ENCODE measurements at places on chromosomes 7 and 10. TPM values are rescaled to one million over a fixed set of nuclear protein-coding genes. Genes with fewer than 3 reads are reported as not detected.

- DNase-seq, result no peak
Observed at GRCh38 chr7:6310271-6310993, 38.0 kb upstream of the CYTH3 start.

DNA sequence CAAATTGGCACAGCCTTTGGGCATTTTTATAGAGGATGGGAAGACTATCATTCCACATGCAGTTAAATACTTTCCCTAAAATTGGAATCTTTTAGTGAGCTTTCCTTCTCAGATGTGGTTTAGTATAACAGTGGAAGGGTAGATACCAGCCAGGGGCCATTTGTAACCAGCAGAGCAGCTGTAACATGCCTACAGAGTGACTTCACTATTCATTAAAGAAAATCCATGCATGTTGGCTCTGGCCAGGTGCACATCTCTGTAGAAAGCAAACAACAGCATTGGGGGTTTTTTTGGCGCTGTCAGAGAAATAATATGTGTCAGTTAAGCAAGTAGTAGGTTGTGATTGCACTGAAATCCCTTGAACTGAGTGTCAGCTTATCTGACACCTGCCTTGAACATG lies 115.6 kb downstream of the LHFPL3 start:
- DNase-seq, result no peak

DNA sequence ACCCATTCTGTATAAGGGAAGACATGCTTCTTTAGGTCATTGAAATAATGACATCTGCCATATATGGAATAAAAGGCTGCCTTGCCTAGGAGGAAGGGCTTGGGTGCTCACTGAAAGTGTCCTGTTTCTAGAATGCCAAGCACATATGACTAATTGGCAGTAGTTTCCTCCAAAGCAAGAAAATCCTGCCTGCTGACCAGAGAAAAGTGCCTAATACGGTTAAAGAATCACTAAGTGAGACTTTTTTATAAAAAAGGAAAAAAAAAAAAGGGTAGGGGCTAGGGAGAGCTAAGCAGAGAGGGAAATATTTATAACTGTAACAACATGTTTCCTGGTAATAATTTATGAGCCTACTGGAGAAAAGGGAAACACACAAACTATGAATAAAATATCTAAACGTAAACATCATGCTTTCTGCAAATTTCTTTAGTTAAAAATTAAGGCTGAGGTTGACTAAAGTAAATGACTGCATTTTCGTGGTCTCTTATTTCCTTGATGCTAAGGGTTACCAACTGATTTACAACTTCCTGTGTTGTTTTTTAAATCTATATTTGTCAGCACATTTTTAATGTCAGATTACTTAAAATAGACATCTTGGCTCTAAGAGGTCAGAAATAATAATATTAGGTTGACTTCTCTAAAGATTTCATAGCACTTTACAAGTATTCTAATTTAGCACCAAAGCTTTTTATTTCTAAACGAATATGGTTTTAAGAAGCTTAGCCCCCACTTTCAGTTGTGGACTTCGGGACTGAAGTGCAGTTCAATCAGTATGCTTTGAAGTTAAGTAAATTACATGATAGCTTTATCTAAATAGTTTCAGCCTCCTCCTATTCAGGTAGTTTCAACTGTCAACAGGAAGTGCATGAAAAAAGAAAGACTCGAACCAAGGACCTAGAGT lies 89.6 kb downstream of the CABCOCO1 start:
- no peak for DNase-seq

- no peak for DNase-seq
Observed at GRCh38 chr10:13767676-13768178, 181.0 kb downstream of the PRPF18 start.

- DNase-seq, result no peak
Observed at GRCh38 chr7:83486957-83487356, 162.0 kb downstream of the SEMA3E start.

GRCh38 chr10:68517188-68517587 lies 10.1 kb downstream of the SLC25A16 start:
- no peak for DNase-seq

GRCh38 chr7:3358991-3359390 lies 57.9 kb downstream of the SDK1 start:
- no peak for DNase-seq

DNA sequence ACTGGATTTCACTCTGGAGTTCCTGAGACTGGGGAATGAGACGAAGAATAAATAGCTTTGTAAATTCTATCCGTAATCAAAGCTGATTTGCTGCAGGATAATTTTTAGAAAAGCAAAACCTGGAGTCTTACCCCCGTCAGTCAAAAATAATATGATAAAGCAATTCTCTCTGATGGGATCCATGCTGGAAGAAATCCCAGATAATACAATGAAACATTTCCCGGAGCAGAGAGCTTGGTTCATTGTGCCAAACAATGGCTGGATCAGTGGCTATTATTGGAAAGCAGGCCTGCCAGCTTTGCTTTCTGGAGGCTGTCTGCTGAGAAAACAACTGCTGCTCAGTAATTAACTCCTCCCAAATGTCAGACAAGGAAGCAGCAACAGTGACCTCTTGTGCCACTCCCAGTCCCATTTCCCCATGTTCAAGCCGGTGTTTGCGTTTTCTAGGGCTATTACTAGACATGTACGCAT lies 609.4 kb upstream of the PCDH15 start:
- no peak for DNase-seq

DNA sequence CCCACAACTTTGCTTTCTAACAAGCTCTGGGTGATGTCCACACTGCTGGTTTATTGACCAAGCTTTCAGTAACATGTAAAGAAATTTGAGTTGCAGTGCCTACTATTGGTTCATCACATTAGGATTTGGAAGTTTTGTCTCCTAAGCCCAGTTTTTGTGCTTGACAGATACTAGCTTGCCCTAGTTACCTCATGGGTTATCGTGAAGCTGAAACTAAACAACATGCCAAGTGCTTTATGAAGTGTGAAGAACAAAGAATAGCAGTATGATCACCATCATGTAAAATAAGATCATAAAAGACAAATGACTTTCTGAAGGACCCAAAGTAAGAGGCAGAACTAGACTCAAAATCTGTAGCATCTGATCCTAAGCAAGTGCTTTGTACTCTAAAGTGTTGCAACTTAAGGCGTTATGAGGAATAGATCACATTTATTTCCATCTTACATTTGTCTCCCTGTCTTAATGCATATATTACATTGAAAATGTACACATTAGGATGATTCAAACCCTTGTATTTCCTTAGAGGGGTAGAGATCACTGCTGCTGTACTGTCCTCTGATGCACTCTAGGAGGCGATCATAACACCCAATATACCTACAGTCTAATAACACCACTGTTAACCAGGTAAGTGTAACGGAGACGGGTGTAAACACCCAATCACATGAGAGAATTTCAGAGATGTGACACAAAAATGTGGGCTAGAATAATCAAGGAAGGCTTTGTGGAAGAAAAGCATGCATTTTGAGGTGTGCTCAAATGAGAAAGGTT lies 71.3 kb downstream of the NRCAM start:
- DNase-seq, result no peak

DNA sequence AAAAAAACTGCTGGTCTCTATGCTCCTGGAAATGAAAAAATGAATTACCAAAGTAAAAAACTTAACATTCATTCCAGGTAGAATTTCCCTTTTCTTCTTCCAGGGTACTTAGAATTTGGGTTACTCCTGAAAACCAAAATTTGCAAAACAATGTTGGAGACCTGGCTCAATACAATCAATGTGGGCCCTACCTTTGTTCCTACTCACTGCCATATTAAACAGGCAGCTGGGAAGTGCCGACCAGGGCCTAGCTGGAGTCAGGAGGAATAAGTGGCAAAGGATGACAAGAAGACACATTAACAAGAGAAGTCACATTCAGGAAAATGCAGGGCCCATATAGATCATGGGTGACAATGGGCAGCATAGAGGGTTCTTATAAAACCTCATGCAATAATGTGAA lies 6.4 kb upstream of the AGK start:
- no peak for DNase-seq

DNA sequence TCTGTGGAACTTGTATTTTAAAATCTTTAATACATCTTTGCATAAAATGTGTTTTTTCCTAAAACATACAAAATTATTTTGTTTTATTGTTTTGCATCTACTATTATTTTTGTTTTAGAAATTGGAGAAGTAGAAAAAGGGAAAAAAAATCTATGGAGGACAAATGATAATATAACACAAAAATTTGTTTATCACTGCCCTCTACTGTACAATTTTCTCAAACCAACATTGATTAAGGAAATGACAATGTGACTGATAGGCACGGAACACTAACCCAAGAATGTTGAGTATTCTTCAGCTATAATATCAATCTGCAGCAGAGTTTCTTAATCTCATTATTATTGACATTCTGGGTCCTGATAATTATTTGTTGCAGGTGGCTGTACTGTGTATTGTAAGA lies 9.5 kb upstream of the ING3 start:
- no peak for DNase-seq

- no peak for DNase-seq
Observed at GRCh38 chr10:121609426-121610380, 11.5 kb upstream of the FGFR2 start.

- DNase-seq, result no peak
Observed at GRCh38 chr7:55132890-55133551, 114.2 kb downstream of the EGFR start.

DNA sequence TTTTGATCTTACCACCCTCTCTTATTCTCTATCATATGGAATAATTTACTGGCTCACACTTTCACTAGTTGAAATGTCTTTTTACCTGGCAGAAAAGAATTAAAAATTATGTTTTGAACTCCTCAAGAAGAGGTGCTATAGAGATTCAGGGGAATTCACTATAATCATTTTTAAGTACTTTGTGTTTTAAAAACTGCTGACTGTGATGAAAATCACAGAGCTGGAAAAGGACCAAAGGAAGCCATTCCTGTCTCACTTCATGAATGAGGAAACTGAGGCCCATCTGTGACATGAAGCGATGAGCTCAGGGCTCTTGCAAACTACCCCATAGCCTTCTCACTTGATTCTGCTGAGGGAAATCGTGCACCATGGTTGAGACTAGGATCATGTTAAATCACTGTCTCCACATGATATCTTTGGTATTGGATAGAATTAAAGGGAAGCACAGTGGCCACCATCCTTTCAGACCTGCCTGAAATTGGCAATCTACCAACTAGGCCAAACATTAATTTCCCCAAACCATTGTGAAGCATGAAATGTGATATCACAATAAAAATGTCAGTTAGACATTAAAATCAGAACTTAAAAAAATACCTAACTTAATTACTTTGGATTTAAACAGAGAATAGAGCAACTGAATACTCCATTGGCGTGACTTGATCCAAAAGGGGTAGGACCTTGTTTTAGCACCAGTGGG lies 141.0 kb downstream of the FZD1 start:
- no peak for DNase-seq

Gene C7orf25
- 8.1 TPM for total RNA-seq

Gene TLX1
- total RNA-seq, result not detected

Gene TAS2R3
- total RNA-seq, result 2.9 TPM

Gene GNAT3
- not detected for total RNA-seq

Gene MNX1
- total RNA-seq, result not detected

Gene CYP3A7
- not detected for total RNA-seq

Gene AP1S1
- total RNA-seq, result 34.1 TPM

Gene C7orf57
- 0.40 TPM for total RNA-seq

Gene TBL2
- 25.0 TPM for total RNA-seq

Gene NKX1-2
- total RNA-seq, result not detected

Measured in activated naive CD8-positive, alpha-beta T cell treated with anti-CD3 and anti-CD28 coated beads, Interleukin-2, amount 10 ng/mL, durations not matched to agents 7 days and 5 days (primary cell).